ENCODE measurements at places on chromosomes 4 and X. TPM values are rescaled to one million over a fixed set of nuclear protein-coding genes. Genes with fewer than 3 reads are reported as not detected.

DNA sequence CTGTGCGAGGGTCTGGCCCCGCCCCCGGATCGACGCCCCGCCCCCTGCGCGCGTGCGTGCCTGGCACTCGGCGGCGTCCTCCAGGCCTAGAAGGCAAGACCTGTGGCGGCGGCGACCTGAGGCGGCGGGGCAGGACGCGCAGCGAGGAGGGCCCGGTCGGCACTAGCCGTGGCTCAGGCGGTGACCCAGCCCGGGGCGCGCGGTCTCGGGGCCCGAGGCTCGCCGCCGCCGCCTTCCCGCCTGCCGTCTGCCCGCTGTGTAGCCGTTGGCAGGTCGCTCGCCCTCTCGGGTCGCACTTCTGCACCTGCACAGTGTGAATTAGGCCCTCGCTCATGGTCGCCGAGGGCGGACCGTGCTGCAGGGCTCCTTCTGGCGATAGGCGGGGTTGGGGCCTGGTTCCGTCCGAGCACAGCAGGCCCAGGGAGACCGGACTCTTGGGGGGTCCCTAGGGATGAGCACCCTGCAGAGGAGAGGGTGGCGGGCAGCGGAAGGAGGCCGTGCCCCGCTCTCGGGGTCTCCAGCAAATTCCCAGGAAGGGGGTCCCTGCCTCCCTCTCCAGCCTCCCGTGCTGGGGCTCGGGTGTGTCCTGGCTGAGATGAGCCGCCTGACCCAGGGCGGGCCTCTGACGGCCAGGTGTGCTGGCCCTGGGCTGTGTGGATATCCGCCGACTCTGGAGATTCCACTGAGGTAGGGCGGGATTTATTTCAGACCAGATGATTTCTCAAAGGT is 557 bp upstream of the FAM53A start:
- peak; percentile 92 for DNase-seq
- H3K36me3 ChIP-seq, result peaks cover 3% of the 10 kb centered on the region
- peaks cover 12% of the 10 kb centered on the region for H3K4me1 ChIP-seq
- H3K27me3 ChIP-seq, result peaks cover 5% of the 10 kb centered on the region

GRCh38 chr4:163866728-163867315 is 372.3 kb downstream of the TMA16 start:
- no peaks in the 10 kb centered on the region for H3K27me3 ChIP-seq
- no peaks in the 10 kb centered on the region for H3K36me3 ChIP-seq
- no peak overlapping the region for H3K4me3 ChIP-seq
- no peaks in the 10 kb centered on the region for H3K4me1 ChIP-seq

GRCh38 chr4:160350944-160351343 is 1248.1 kb downstream of the RAPGEF2 start:
- no peak overlapping the region for H3K27ac ChIP-seq
- DNase-seq, result no peak
- H3K4me3 ChIP-seq, result no peak overlapping the region
- H3K36me3 ChIP-seq, result no peaks in the 10 kb centered on the region
- no peaks in the 10 kb centered on the region for H3K4me1 ChIP-seq

DNA sequence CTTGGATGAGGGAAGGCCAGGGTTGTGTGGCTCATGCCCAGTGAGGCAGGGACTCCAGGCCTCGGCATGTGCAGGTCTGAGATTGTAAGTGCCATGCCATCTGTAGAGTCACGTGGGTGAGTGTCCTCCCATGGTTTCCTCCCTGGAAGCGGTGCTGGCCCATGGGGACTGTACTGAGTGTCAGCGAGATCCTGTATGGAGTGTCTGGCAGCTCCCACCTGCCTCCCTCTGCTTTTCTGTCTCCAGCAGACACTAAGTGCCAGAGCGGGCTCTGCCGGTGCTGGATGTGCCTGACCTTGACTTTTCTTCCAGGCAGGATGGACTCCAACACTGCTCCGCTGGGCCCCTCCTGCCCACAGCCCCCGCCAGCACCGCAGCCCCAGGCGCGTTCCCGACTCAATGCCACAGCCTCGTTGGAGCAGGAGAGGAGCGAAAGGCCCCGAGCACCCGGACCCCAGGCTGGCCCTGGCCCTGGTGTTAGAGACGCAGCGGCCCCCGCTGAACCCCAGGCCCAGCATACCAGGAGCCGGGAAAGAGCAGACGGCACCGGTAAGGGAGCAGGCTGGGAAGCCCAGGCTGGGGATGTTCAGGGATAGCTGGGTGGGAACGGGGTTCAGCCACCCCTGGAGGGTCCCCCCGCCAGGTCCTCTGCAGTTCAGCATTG is 7.6 kb downstream of the WFS1 start:
- peaks cover 12% of the 10 kb centered on the region for H3K4me1 ChIP-seq
- H3K36me3 ChIP-seq, result no peaks in the 10 kb centered on the region
- no peak overlapping the region for H3K27ac ChIP-seq
- DNase-seq, result no peak
- no peak overlapping the region for H3K4me3 ChIP-seq

DNA sequence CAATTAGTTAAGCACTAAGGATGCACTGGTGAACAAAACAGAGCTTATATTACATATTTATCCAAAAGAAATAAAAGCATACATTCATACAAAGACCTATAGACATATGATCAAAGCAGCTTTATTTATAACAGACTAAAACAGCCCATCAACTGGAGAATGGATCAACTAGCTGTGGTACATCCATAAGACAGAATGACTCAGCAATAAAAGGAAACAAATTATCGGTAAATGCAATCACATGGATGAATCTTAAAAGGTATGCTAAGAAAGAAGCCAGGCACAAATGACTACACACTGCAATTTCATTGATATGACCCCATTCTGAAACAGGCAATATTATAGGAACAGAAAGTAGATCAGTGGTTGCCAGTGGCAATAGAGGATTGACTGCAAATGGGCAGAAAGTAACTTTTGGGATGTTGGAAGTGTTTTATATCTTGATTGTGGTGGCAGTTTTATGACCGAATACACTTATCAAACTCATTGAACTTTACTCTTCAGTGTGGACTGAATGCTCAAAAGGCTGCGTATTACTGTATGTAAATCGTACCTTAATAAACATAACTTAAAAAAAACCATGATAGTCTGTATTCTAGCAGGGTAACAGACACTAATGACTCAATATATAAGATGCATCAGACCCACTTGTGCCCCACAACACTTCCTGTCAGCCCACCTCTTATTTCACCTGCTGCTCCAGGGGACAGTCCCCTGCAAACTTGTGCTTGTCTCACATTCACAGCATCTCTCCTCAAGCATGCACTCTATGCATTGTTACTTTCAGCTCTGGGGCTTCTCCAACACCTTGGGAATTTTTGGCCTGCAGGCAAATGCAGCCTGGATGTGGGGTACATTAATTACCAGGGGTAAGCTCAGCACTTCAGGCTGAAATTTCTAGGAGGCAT is 59.1 kb downstream of the MID1IP1 start:
- no peaks in the 10 kb centered on the region for H3K27me3 ChIP-seq
- H3K36me3 ChIP-seq, result no peaks in the 10 kb centered on the region
- no peak for DNase-seq

DNA sequence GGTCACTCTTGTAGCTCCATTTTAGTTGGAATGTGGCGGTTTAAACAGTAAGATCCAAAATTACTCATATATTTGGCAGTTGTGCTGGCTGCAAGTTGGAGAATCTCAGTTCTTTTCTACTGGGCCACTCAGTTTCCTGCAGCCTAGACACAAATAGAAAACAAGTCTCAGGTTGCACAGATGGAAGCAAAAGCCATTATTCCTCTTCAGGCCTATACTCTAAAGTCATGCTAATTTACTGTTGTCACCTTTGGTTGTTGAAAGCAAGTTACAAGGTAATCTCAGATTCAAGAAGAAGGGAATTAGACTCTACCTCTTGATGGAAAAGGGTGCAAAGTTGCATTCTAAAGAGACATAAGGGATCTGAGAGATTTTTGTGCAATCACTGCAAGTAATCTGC is 345.4 kb downstream of the ADAM29 start:
- H3K27me3 ChIP-seq, result no peaks in the 10 kb centered on the region
- no peaks in the 10 kb centered on the region for H3K4me1 ChIP-seq
- H3K27ac ChIP-seq, result no peak overlapping the region
- H3K4me3 ChIP-seq, result no peak overlapping the region
- DNase-seq, result no peak

DNA sequence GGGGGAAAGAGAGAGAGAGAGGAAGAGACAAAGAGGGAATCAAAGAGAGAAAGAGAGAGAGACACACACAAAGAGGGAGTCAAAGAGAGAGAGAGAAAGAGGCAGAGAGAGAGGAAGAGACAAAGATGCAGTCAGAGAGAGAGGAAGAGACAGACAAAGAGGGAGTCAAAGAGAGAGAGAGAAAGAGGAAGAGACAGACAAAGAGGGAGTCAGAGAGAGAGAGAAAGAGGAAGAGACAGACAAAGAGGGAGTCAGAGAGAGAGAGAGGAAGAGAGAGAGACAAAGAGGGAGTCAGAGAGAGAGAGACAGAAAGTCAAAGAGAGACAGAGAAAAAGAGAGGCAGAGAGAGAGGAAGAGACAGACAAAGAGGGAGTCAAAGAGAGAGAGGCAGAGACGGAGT is 45.5 kb downstream of the MAGEA9 start:
- H3K27me3 ChIP-seq, result peaks cover 11% of the 10 kb centered on the region
- no peak overlapping the region for H3K27ac ChIP-seq
- no peak for DNase-seq
- H3K4me1 ChIP-seq, result peaks cover 27% of the 10 kb centered on the region

- no peak for DNase-seq
- H3K4me1 ChIP-seq, result peaks cover 7% of the 10 kb centered on the region
- peak overlapping the region; percentile 36 for H3K27ac ChIP-seq
- H3K36me3 ChIP-seq, result peaks cover 2% of the 10 kb centered on the region
These were observed 61.1 kb downstream of the ZNF518B start for GRCh38 chr4:10395971-10396580.

The DCX gene
- total RNA-seq, result not detected

The PLAC1 gene
- not detected for total RNA-seq

The AIFM1 gene
- 40.3 TPM for total RNA-seq

The CHST7 gene
- 8.4 TPM for total RNA-seq

The TMEM156 gene
- 19.5 TPM for total RNA-seq

The PAGE2B gene
- not detected for total RNA-seq
